ENCODE measurements at places on chromosomes 11 and 22.

GRCh38 chr11:125176866-125177265 is 12.3 kb downstream of the PKNOX2 start:
- DNase-seq: no peak

- DNase-seq: peak; percentile 44
These were observed at the start of gene PLCB3 for GRCh38 chr11:64251016-64251752. TSS of gene PLCB3 (plus strand) at chr11:64251530. CDS start at chr11:64251650, 120 bp downstream.

DNA sequence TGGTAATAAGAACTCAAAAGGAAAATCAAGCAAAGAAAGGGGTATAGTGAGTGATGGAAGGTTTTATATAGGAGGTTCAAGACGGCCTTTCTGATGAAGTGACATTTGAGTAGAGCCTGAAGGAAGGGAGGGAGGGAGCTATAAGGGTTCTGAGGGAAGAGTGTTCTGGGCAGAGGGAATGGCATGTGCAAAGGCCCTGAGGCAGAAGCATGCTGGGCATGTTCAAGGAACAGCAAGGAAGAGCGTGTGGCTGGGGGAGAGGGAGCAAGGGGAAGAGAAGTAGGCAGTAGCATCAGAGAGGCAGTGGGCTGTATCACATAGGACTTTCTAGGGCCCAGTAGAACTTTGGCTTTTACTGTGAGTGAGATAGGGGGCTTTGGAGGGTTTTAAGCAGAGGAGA is 108.9 kb upstream of the NAV2 start:
- no peak for DNase-seq

DNA sequence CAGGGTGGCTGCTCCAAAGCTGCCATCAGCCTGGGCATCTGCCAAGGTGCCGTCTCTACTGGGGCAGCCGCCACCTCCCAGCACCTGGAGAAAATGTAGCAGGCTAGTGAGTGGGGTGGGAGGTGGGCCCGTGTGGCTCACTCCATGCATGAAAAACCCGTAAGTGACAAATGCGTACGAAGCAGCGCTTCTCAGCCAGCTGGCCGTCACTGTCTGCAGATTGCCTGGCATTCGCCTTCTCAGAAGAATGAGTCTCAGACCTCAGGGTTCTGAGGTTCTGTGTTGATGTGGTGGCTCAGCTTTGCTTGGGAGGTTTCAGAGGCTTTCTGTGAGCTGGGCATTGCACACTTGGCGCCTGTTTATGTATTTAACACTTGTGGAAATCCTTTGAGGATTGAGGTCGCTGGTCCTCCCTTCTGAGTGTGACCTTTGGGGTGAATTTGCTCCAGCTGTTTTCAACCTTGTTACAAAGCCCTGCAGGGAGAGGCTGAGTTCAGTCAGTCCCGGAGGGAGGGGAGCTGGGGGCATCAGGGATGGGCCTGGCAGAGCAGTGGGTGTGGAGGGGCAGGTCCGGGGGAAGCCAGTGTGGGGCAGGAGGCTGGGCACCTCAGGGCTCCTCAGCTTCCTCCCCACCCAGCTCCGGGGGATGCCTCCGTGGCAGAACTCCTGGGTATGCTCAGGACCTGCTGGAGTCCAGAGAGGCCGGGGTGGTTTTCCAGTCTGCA is 977.0 kb downstream of the TBC1D22A start:
- no peak for DNase-seq

DNA sequence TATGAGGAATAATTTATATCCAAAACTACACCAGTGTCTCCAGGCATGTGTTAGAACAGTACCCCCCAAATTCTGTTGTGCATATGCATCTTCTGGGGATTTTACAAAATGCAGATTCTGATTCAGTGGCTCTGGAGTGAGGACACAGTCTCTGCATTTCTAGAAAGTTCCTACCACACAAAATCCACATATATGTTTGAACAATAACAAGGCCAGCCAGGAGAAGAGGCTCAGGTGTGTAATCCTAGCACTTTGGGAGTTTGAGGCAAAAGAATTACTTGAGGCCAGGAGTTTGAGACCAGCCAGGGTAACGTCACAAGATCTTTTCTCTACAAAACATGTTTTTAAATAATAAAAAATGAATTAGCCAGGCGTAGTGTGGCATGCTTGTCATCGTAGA is 84.9 kb downstream of the ZNF280B start:
- DNase-seq: no peak

- no peak for DNase-seq
These were observed 242.1 kb downstream of the NTM start for GRCh38 chr11:131612533-131612932.

DNA sequence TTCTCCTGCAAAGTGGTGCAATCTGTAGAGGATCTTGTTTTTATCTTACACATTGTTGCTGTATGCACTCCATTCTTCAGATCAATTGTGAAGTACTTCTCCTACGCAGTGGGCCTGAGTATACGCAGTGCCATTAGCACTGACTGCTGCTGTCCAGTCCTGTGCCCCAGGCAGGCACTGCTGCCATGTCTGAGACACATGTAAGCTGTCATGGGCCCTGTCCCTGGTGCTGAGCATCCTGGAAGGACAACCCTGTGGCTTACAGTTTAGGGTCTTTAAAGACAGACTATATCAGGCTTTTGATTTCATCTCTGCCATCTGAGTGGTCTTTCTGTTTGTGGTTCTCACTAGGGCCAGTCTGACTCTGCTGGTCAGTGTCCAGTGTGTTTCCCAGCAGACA is 44.8 kb upstream of the PTPN5 start:
- no peak for DNase-seq

- no peak for DNase-seq
These were observed 113.5 kb upstream of the KIRREL3 start for GRCh38 chr11:127114035-127114434.

- DNase-seq: no peak
These were observed 2.9 kb downstream of the AMBRA1 start for GRCh38 chr11:46590740-46591605.

DNA sequence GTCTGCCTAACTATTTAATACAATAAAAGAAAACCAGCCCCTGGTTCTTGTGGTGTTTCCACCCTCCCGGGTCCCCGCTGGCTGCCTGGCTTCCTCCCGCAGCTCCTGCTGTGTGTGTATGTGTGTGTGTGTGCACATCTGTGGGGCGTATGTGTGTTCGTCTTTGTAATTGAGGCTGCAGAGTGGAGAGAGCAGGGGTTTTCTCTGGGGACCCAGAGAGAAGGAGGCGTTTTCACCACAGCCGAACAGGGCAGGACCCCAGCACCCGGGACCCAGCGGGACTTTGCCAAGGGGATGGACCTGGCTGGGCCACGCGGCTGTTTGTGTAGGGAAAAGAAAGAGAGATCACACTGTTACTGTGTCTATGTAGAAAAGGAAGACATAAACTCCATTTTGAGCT is 42.7 kb downstream of the IGLL1 start:
- DNase-seq: no peak

- no peak for DNase-seq
These were observed 176.5 kb upstream of the POU2AF2 start for GRCh38 chr11:111069066-111069465.

- DNase-seq: no peak
These were observed 11.7 kb upstream of the LDLRAD3 start for GRCh38 chr11:35932121-35932520.

GRCh38 chr22:24181996-24182899 is 961 bp downstream of the SUSD2 start:
- no peak for DNase-seq

- no peak for DNase-seq
These were observed 199.1 kb upstream of the NCAM1 start for GRCh38 chr11:112761911-112762706.

DNA sequence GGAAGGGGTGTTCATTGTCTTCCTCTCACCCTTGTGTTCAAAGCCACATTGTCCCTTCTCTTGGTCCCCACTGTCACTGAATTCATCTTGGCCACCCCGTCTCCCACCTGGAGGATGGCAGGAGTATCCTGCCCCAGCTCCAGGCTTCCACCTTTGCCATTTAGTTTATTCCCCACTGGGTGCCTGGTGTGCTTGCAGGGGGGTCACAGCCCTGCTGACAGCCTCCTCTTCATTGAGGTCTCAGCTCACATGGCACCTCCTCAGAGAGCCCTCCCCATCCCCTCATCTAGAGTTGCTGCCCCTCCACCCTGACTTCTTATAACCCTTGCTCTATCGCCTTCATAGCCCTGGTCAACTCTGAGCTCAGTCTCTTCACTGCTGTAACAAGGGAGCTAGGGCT is 36.6 kb downstream of the KIAA1671 start:
- no peak for DNase-seq

DNA sequence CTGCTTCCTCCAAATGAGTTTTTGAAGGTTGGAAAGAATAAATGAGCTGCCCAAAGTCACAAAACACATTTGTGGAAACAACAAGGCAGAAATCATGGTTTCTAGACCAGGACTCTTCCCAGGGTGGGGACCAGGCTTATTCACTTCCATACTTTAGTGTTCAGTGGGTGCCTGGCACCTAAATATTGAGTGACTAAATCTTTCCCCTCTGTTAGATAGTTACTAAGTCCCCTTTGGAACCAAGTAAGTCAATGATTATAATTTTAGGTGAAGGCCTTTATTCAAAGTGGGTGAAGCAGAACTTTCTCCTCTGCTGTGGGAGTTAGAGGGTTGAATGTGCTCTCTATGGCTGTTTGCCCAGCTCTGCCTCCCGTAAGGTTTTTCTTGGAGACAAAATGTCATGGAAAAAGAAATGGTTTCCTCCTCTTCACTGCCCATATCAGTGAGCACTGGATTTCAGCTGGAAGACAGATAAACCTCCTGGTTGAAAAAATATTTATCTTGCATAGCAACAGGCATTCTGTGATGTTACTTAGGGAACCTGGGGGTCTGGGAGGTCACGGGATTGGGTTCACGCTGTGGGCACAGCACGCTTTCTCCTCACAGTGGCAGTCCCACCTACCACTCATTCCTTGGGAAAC is 117.8 kb downstream of the CCDC81 start:
- DNase-seq: no peak

DNA sequence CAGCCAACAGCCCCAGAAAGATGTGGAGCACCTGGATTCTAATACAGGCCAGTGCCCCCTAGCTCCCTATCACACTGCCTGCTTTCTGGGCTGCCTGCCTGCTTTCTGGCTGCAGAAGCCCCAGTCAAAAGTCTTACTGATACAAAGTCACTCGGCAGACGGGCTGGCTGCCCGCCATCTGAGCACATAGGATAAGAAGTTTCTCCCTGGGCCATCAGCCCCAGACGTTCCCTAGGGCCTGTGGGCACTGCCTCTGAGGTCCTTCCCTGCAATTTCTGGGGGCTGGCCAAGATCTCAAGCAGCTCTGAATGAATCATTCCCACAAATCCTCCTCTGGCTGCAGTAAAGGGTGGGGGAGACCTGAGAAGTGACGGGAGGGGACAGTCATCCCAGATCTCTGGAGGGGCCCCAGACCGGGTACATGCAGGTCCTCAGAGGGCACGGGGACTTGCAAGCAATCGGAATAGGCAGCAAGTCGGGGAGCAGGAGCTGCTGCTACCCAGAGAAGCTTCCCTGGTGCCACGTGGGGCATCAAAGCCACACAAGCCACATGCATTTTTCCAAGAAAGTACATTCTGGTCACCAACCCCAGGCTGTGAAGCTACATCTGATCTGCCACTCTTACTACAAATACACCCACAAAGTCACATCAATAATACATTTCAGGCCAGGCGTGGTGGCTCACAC is 4.7 kb downstream of the TPST2 start:
- DNase-seq: no peak

GRCh38 chr11:93846411-93846810 is 4.0 kb downstream of the VSTM5 start:
- DNase-seq: no peak

- DNase-seq: no peak
These were observed 11.2 kb upstream of the MALAT1 start for GRCh38 chr11:65487467-65488272.

DNA sequence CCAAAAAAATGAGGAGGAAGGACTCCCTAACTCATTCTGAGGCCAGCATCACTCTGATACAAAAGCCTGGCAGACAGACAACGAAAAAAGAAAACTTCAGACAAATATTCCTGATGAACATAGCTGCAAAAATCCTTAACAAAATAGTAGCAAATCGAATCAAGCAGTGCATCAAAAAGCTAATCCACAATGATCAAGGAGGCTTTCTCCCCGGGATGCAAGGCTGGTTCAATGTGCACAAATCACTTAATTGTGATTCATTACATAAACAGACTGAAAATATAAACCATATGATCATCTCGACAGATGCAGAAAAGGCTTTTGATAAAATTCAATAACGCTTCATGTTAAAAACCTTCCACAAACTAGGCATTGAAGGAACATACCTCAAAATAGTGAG is 16.4 kb downstream of the MTMR2 start:
- DNase-seq: no peak

DNA sequence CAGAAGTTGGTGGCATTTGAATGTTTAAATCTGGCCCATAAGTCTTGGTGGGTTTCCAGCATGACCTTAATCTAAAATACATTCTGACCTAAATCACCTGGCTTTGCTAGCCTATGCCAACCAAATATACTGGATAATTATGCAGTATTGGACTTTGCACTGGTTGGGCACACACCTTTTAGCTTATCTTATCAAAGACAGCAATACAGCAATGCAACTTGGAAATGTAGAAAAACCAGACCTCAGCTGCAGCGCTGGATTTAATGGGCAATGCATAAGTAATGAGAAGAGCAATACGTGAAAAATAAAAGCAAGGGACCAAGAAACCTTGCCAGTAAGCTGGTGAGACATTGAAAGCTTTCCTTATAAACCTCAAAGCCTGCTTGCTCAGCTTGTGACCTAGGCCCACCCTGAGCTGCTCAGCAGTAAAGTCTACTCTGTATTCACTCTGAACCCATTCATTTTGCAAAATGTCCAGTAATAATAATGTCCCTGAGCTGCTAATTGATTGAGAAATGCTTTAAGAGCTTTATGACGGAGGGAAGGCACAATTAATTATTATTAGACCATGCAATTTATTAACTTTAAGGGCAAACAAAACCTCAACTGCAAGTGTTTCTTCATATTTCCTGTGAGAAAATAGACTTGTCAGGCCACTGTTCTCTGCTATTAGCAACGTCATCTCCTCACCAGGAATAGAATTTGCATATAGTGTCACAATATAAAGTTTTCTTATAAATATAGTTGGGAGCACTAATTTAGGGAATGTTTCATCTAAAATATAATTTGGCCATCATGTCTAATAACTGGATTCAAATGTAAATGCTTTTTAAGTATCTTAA is 49.4 kb upstream of the CEP295 start:
- no peak for DNase-seq

DNA sequence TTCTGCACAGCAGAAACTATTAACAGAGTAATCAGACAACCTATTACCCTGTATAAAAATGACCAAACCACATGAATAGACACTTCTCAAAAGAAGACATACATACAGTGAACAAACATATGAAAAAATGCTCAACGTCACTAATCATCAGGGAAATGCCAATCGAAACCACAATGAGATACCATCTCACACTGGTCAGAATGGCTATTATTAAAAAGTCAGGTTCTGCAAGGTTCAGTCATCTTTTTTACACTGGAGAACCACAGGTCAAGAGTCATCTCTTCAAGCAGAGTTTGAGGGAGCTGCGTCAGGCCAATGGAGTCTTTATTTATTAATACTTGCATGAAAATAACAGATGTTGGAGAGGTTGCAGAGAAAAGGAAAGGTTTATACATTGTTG is 40.4 kb downstream of the RCN1 start:
- DNase-seq: no peak
